ENCODE measurements at places on chromosomes 2 and 18.

- no peak for DNase-seq
These were observed 231.9 kb downstream of the DYSF start for GRCh38 chr2:71685073-71685848.

DNA sequence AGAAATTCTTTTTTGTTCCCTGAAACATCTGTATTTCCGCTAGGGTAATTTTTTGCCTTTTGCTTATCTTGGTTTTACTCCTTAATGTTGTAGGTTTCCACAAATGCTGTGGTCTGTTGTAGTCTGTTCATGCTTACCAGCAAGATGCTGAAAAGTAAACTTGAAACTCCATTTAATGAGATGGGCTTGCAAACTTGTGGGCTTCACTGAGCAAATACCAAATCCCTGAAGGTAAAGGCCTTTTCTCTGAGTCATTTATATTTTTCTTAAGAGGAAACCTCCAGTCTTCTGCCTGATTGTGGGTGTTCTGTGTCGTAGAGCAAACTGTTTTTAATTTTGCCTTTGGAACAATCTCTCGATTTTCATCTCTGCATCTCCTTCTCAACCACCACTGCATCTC, 9.3 kb downstream of the SP140 start:
- no peak for DNase-seq

- DNase-seq, result no peak
These were observed 45.8 kb upstream of the CDKL4 start for GRCh38 chr2:39289609-39290008.

DNA sequence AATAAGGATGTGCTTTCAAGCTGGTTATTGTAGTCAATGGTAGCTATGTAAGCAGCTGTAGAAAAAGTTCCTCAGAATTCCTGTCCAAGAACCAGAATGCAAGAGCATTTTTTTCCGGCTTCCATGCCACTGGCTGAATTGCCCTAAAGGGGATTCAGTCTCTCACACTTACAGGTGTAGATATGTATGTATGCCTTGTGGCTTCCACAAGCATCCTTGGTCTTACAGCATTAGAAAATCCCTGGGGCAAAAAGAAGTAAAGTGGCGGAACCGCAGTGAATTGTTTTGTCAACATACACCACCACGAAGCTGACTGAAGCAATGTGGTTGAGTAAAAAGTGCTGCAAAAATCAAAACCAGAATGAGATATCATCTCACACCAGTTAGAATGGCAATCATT, 54.6 kb downstream of the FANCL start:
- no peak for DNase-seq

DNA sequence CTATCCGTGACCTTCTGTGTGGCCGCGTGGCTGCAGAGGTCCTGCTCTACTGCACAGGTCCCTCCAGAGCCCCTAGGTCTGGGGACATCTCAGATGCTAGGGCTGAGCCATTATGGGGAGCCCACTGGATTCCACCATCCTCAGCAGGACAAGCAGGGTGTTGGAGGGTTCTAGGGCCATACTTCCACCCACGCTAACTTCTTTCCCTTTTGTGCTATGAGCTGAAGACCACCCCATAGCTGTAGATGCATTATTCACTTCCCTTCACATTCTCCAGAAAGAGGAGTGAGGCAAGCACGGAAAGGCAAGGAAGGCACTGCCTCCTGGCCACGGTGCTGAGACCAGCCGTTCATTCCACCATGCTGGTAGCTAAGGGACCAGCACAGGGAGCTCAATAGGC, 149.5 kb upstream of the MYCN start:
- no peak for DNase-seq

- no peak for DNase-seq
These were observed 7.1 kb upstream of the CEP68 start for GRCh38 chr2:65049010-65049639.

- peak; percentile 22 for DNase-seq
These were observed 306.1 kb downstream of the CPS1 start for GRCh38 chr2:210862283-210863065.

DNA sequence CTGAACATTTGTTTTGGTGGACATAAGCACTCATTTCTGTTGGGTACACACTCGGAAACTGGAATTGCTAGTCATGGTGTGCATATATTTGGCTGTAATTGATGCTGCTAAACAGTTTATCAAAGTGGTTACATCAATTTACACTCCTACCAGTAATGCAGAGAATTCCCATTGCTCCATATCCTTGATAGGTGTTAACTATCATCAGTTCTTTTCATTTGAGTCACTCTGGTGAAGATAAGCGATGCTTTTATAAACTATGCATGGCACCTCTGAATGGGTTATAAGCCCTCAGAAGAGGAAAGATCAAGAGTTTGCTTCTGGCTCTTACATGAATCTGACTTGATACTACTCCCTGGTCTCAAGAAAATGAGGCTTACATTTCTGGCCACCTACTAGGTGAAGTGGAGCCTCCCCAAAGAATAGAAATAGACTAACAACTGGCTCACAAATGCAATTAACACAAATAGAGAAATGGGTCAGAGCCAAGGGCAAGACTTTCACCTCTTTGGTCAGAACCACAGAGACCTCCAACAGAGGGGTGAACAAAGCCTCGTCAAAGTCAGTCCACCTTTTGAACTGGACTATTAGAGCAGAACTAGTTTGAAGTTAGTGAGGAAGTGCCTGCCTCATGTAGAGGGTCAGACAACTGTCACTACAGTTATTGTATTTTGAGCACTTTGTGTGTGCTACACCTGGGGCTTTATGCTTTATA, 15.0 kb upstream of the STK17B start:
- no peak for DNase-seq

DNA sequence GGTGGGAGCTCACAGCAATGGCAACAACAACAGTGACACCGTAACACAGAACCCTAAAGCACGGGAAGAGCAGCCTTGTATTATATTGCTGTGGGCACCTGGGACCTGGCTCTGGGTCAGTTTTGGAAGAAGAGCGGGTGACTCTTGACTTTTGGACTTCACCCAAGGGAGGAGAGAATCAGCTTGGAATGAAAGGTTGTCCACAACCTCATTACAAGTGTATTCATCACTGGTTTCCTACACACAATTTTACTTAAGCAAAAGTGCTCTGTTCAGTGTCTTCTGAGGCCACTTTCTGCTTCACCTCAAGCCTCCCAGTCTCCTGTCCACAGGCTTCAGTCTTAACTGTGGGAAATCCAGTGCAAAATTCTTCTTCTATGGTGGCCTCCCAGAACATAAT, 263.8 kb downstream of the KCNE4 start:
- no peak for DNase-seq

DNA sequence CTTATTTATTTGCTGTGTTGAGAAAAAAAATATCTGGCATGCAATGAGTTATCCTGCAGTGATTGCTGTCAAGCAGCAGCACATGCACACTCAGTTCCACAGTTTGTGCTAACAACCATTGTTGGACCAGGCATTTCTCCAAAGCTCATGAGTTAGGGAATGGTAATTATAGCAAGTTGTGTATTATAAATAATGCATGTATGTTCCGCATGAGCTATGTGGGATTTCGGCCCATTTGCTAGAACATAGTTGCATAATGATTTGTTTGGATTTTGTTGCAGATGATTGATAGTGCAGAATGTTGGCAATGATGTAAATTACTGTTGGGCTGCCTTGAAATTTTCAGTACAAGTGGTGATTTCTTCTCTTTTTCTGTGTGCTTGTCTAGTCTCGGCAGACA, 10.7 kb downstream of the KCNJ3 start:
- no peak for DNase-seq

DNA sequence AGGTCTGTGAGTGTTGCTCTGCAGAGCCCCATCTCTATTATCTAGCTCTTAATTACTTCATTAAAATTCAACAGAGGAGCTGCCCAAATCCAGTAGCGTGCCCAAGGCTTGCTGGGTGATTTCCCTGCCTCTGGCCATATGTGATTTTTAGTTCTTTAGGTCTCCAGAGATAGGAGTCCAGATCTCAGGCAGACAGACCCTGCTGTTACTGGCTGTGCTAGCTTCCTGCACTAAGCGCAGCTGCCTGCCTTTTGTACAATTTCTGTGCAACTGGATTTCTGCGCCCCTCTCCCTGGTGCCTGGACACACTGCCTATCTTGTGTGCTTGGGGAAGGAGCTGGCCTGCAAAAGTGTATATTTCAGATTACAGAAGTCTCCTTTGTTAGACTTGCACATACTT, 136.5 kb downstream of the TDRD15 start:
- DNase-seq, result no peak

DNA sequence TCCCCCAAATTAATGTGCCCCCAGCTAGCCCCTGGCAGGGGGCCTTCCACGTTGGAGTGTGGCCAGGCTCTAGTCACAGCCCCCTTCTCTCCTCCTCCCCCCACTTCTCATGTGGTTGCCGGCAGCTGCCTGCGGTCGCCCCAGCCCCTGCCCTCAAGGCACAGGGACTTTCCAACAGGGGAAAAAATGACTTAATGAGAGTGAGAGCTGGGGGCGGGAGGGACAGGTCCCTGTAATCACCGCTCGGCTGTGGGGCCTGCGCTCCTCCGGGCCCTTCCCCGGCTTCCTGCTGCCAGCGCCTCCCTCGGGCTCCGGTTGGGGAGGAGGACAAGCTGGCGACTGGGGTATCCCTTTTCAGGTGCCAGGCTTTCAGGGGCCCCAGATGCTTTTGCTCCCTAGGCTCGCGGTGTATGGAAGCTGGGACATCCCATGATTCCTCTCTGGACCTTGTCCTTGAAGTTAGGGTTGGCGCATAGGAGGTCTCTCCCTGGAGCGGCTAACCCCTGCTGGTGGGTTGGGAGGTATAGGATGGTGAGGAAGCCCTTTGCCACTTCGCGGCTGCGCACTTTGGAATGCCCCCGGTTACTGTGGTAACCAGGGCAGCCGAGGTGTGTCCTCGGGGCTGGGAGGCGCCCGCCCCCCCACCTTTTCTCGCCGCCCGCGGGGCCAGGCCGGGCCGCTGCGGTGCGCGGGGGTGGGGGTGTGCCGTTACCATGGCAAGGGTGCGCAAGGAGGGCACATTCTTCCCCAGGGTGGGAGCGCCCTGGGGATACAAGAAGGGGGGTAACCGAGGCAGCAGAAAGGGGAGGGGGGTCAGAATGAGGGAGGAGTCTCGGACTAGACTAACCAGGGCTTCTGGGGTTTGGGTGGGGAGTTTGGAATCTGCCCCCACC, 16.1 kb downstream of the WNT10A start:
- DNase-seq, result no peak

DNA sequence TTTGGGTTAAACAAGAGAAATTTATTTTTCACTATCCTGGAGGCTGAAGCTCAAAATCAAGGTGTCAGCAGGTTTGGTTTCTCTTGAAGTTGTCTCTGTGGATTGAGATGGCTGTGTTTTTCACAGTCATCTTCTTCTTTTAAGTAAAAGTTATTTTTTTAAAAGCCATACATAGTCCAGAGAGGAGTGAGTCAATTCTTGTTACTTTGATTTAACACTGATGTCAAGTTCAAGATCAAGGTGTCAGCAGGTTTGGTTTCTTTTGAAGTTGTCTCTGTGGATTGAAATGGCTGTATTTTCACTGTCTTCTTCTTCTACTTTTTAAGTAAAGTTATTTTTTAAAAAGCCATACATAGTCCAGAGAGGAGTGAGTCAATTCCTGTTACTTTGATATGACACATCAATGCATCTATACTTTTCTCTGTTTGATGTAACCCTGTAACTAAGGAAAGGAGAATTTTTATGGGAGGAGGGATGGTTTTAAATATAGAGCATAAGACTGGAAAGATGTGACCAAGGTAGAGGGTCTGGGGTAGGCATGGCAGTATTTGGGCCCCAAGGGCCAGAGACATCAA, 22.5 kb upstream of the RASGRP3 start:
- no peak for DNase-seq

DNA sequence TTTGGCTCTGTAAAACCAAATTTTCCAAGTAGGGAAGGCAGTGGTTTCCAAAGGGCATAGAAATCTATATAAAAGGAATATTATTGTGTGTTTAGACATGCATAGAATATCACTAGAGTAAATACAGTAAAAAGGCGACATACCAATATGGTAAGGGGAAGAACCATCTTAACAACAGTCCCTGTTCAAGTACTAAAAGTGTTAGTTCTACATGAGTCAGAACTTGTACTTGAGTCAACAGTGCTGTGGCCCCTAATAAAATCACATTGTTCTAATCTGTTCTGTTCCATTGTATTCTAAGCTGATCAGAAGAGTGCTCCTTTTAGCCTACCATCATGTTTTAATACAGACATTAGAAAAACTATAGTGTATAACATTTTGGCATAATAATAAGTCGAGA, 36.1 kb upstream of the TNFRSF11A start:
- no peak for DNase-seq

- no peak for DNase-seq
These were observed 37.4 kb upstream of the ANKRD62 start for GRCh38 chr18:12056034-12056883.

DNA sequence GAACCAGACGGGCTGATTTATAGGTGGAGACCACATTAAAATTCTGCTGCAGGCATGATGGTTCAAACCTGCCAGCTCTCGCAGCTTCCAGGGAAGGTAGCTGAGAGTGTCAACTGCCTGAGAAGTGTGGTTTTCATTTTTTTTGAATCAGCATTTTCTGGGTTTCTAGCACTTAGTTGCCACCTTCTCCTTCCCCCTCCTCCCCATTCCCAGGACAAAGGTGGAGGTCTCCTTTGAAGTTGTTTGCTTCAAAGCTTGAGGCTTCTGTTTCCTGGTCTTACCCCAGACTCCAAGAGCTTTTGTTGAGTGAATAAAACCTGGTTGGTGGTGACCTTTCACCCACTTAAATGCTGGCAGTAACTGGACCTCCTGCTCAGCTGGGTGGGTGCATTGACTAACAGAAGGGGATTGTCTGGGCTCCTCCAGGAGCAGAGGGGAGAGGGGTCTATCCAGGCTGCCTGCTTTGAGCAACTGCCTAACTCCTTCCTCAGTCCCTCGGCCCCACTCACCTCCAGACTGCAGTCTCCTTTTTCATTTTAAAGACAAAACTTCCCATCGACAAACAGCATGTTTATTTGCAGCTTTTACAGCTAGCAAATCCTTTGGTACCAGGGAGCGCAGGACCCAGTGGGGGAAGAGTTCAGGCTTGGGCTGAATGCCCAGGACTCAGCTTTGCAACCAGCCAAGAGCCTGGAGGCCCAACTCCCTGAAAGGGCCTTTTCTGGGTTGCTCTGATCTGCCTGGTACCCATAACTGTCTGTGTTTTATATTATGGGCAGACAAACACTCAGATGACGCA, 3.5 kb downstream of the RHOB start:
- DNase-seq, result peak; percentile 36

GRCh38 chr2:241391892-241392665, 36.0 kb downstream of the FARP2 start:
- DNase-seq, result no peak

DNA sequence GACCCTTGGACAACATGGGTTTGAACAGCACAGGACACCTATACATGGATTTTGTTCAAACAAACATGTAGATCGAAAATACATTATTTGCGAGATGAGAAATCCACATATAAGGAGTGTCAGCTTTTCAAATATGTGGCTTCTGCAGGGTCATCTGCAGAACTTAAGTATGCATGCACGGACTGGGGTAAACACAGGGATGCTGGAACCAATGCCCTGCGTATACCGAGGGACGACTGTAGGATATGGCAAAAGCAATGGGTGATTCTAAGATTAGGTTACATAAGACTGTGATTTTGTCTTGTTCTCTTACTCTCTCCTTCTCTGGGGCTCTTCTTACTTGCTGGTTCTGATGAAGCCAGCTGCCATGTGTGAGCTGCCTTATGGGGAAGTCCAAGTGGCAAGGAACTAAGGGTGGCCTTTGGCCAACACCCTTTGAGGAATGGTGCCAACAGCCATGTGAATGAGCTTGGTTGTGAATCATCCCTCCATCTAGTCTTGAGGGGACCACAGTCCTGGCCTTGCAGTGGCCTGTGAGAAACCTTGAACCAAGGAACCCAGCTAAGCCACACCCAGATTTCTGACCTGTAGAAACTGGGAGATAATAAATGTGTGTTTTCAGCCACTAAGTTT, 66.5 kb downstream of the EVA1A start:
- no peak for DNase-seq

GRCh38 chr2:29022679-29023078, 41.6 kb downstream of the TOGARAM2 start:
- no peak for DNase-seq
